ENCODE measurements at places on chromosomes 13 and 19. TPM values are rescaled to one million over a fixed set of nuclear protein-coding genes. Genes with fewer than 3 reads are reported as not detected.

The ZNF100 gene
- total RNA-seq: 13.0 TPM

The PNMA8A gene
- 1.1 TPM for total RNA-seq

- no peak for DNase-seq
Observed at GRCh38 chr13:48727241-48728011, 73.7 kb downstream of the CYSLTR2 start.

DNA sequence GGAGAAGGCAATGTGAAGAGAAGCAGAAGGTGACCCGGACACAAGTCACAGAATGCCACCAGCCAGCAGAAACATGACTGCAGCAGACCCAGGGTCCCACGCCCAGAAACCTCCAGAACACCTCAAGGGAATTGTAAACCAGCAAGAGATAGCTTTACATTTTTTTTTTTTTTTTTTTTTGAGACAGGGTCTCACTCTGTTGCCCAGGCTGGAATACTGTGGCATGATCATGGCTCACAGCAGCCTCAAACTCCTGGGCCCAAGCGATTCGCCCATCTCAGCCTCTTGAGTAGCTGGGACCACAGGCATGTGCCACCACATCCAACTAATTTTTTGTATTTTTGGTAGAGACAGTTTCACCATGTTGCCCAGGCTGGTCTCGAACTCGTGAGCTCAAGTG is 10.5 kb upstream of the CEACAM20 start:
- no peak for DNase-seq

DNA sequence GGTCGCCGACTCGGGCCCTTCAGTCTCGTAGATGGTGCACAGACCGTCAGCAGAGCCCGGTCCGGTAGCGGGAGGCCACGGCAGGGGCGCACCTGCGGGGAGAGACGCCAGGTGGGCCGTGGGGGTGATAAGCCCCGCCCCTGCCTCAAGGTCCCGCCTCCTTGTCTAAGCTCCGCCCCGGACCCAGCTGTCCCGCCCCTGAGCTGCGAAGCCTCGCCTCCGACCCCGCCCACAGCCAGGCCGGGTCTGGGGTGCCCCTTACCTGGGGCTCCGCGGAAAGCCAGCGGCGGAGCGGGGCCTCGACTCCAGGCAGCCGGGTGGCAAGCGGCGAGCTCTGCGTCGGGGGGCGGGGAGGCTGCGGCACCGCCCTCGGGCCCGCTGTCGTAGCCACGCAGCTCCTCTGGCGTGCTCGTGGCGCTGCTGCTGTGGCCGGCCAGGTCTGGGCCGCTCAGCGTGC is 4.7 kb downstream of the PRR36 start:
- peak; percentile 64 for DNase-seq

DNA sequence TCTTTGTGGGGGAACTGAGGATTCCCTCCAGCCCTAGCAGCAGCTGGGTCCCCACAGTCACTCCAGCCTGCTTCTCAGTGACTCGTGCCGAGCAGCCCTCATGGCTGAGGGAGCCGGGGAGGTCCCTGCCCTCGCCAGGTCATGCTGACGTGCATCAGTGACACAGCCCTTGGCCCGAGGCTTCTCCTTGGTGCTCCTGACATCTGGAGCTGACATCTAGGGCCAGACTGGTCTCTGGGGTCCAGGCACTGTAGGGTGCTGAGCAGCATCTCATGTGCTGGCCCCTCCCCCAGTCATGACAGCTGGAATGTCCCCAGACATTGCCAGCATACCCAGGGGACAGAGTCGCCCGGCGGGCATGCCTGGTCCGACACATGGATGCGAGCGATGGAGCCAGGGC is 14.4 kb downstream of the COMP start:
- no peak for DNase-seq

DNA sequence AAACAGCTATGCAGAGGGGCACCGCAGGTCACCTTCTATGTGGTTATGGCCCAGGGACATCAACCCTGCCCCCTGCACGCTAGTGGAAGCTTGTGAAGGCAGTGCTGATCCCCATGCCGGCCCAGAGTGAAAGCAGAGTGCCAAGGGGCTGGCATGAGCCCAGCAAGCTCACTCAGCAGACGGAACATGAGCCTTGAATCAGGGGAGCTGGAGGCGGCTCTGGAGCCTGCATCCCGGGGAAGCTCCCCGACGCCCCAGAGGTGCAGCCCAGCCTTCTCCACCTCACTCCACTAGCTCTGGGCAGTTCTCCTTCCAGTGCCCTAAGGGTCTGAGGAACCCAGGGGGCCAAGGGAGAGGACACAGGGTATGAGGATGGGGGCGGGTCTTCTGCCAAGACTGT is 19.0 kb upstream of the ISYNA1 start:
- no peak for DNase-seq

GRCh38 chr13:107192289-107192688 is 624.4 kb upstream of the ARGLU1 start:
- no peak for DNase-seq

GRCh38 chr19:48353677-48354076 is 10.1 kb downstream of the TMEM143 start:
- DNase-seq: no peak

DNA sequence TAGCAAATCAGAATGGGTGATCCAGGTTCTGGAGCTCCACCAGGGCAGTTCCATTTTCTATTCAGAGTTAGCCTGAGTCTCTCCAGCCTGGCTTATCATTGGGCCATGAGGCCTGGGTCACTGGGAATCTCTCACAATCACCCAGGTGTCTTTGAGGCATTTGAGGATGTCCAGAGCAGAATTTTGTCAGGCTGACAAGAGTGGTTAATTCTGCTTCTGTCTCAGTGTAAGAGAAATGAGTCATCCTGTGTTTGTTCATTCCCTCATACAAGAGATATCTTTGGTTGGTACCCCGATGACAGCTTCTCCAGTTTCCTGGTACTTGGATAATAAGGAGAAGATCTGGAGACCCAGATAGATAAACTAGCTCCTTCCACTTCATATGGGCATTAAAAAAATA is 10.4 kb downstream of the ZNF93 start:
- no peak for DNase-seq

DNA sequence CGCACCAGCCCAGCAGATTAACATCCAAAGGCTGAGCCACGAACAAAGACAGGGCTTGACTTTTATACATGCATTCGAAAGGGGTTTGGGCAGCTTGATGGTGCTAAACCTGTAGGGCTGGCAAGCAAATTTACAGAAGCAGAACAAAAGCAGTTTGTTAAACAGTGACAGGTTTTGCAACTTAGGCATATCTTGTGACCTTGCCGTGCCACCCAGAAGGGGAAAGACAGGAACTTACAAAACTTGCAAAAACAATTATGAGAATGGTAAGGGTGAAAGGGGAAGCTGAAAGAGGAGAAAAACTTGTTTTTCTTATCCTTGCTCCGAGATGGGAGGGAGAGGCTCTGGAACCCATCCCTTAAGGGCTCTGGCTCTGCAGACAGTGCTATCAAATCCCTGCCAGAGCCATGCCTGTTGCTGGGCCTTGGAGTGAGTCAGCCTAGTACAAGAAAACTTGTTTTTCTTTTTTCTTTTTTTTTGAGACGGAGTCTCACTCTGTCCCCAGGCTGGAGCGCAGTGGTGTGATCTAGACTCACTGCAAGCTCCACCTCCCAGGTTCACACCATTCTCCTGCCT is 1325.2 kb upstream of the PRR20A start:
- no peak for DNase-seq

DNA sequence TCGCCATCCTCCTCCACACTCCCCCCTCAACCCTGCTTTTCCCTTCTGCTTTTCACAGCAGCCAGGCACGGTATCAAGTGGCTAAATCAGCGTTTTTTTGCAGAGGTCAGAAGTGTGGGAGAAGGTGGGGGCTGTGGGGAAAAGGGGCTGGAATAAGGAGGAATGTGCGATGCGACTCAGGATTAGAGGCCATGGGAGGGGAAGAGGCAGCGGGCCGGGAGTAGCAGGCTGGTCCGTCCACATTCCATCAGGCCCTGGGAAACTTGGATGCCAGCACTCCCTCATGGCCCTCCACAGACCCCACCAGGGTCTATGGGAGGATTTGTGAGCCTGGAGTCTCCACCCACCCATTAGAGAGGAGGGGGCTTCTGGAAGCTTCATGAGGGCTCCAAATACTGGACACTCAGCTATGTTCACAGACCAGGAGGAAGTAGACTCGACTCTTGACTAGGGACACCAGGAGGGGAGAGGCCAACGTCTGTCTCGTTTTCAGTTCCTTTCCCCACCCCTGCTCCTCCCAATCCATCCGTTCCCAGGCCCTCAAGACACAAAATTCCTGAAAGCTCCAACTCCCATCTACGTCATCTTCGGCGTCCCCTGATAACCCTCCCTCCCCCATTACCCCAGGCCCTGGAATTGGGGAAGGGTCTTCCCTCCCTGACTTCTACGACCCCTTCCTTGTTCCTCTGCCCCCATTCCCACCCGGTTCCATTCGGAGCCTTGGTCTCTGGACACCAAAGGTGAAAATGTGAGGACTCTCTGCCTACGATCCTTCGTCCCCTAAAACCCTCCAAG is 3.3 kb upstream of the KCNC3 start:
- DNase-seq: no peak

DNA sequence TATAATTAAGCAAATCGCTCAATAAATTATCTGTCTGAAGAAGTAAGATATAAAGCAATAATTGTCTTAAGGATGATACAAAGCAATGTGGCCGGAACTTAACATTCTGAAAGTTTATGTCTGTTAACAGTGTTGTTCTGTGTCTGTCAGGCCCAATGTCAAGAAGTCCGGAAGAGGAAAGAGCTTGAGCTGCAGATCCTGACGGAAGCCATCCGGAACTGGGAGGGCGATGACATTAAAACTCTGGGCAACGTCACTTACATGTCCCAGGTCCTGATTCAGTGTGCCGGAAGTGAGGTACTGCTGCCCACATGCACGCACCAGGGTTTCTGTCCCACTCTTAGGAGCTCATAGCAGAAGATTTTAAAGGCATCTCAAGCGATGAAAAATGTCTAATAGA is 45.1 kb upstream of the TEX29 start:
- DNase-seq: no peak

DNA sequence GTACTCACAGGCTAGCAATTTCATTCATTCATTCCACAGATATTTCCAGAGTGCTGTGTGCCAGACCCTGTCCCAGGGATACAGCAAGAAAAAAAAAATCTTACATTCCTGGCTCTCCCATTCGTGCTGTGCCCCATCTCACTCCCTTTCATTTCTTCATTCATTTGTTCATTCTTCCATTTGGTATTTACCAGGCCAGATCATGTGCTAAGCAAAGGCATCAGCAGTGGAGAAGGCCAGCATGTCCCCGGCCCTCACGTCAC is 2.3 kb downstream of the MAP3K10 start:
- DNase-seq: no peak

- DNase-seq: no peak
Observed at GRCh38 chr19:4360081-4360569, 16.8 kb downstream of the MPND start.

GRCh38 chr13:111879719-111880118 is 187.2 kb upstream of the SOX1 start:
- DNase-seq: no peak

DNA sequence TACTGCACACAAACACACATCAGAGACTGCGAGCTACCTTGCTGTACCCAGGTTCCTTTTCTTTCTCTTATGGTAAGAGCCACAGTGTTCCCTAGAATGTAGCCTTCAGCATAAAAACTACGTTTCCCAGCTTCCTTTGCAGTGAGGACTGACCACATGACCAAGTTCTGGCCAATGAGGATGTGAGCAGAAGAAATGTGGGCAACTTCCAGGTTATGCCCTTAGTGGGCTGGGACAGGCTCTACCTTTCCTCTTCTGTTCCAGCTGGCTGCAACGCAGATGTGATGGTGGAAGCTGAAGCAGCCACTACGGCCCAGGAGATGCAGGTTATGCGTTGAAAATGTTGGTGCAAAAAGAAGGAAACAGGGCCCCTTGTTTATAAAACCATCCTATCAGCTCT is 27.5 kb downstream of the VRK3 start:
- no peak for DNase-seq
